ENCODE measurements at places on chromosomes 5 and 9.

- no peak for DNase-seq
Measured at GRCh38 chr5:97417986-97418385, 234.9 kb upstream of the RIOK2 start.

GRCh38 chr5:1737790-1738405 is 61.7 kb downstream of the MRPL36 start:
- no peak for DNase-seq

DNA sequence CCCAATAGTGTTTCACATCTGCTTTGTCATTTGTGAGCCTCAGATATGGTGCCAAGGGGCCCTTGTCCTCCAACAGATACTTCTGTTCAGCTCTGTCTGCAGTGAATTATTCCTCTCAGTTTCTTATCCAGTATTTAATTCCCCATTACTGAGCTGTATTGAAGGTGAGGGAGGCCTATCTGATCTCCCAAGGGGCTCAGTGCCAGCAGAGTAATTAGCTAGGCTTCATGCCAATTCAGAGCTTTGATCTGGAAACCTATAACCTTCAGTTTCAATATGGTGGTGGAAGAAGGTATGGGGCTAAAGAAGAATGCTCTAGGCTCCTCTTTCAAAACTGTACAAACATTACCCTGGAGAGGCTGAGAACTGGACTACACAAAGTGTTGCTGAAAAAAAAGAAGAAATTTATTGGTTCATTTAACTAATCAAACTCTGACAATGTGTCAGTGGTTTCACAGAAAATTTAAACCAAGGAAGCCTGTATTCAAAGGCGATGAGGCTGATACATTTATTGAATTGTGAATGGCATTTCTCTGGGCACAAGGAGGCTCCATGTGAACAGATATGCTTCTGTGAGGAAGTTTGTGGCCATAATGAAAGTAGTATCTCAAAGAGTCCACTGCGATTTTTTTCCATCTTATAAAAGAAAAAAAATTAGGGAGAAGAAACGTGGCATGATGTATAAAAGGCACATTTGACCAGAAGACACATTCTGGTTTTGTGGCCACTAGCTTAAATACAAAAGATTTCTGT is 397.8 kb downstream of the TLE4 start:
- DNase-seq: no peak

GRCh38 chr9:132973166-132973565 is 5.3 kb upstream of the GFI1B start:
- DNase-seq: no peak

DNA sequence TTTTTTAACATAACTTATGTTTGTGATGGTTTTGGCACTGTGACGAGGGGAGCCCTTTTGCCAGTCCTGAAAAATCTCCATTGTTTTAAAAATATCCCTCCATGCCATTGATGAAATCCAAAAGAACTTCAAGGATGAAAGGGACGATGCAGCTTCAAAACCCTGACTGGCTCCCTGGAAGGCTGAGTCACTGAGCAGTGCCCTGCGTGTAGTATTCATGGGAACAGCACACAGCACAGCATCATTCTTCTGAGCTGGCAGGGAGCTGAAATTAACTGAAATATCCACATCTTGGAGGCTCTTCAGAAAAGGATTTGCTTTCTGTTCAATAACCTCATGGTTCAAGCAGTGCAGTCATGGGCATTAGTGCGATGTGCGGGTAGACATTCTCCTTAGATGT is 29.7 kb downstream of the PDE4D start:
- DNase-seq: no peak

- no peak for DNase-seq
Measured at GRCh38 chr9:131500377-131500776, 2.3 kb upstream of the POMT1 start.
